Tibial nerve (tissue), 4 donors: ENCODE measurements at places on chromosomes 6 and 20. TPM values are rescaled to one million over a fixed set of nuclear protein-coding genes. Genes with fewer than 3 reads are reported as not detected.

DNA sequence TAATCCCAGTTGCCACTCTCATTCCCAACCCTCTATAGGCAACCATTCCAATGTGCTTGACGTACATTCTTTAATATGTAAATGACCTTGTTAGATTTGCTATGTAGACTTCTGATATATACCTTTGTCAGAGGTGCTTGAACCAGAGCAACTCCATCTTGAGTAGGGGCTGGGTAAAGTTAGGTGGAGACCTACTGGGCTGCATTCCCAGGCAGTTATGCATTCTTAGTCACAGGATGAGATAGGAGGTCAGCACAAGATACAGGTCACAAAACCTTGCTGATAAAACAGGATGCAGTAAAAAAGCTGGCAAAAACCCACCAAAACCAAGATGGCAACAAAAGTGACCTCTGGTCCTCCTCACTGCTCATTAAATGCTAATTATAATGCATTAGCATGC, 8.3 kb upstream of the HM13 start:
- no peak for DNase-seq

DEF6 gene
- 7.6 TPM for total RNA-seq

- DNase-seq, result no peak
These were observed 45.1 kb downstream of the KHDC1L start for GRCh38 chr6:73180076-73180738.

DNA sequence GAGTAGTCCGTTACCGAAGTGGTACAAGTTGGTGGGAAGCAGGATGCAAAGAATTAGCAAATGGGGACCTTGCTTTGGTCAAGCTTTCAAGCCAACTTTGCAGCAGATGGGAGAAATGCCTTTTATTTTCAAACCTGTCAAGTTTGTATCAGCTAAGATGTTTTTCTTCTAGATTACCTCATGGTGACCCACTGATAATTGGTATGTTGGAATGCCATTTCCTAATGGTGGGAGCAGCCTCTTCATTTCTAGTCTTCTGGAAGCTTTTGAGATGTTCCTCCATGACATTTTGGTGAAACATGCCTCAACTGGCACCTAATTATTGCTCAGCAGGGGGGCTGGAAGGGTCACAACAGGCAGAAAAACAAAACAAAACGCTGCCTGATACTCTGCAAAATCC, 43.7 kb downstream of the ADNP start:
- no peak for DNase-seq

OXT gene
- total RNA-seq, result not detected

SH3BGRL2 gene
- 25.5 TPM for total RNA-seq

- no peak for DNase-seq
These were observed 178.1 kb upstream of the MARCKS start for GRCh38 chr6:113679051-113679450.

GRCh38 chr6:116568821-116569755, 2.2 kb upstream of the RWDD1 start:
- no peak for DNase-seq

MRPS26 gene
- total RNA-seq, result 59.9 TPM

GRCh38 chr6:12534069-12534853, 182.3 kb upstream of the PHACTR1 start:
- DNase-seq, result no peak

GRCh38 chr6:27765028-27765590, 147.1 kb downstream of the OR2B2 start:
- DNase-seq, result no peak

MRPS18B gene
- total RNA-seq, result 36.9 TPM

- no peak for DNase-seq
These were observed 75.8 kb downstream of the EFHC1 start for GRCh38 chr6:52495922-52496321.

- no peak for DNase-seq
These were observed 44.2 kb upstream of the ZBP1 start for GRCh38 chr20:57664476-57664875.

SLC17A1 gene
- total RNA-seq, result not detected

DNA sequence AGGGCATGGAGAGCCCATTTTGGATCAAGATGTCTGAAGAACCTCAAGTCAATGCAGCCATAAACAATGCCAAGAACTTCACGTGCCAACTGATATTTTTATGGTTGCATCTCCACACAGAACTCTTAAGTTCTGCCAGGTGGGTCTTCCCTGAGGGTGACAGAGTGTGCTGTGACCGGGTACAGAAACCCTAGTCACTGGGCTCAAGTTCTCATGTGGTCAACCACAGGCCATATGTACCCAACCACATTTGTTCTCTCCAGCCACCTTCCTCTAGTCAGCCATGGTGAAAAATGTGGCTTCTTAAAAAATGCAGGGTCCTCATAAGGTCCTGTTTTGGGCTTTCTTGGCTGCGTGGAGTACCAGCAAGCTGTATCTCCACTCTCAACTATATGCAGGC, 48.9 kb downstream of the CLIC5 start:
- no peak for DNase-seq

- DNase-seq, result no peak
These were observed 2.0 kb downstream of the ARMH2 start for GRCh38 chr6:24796616-24797290.

DNA sequence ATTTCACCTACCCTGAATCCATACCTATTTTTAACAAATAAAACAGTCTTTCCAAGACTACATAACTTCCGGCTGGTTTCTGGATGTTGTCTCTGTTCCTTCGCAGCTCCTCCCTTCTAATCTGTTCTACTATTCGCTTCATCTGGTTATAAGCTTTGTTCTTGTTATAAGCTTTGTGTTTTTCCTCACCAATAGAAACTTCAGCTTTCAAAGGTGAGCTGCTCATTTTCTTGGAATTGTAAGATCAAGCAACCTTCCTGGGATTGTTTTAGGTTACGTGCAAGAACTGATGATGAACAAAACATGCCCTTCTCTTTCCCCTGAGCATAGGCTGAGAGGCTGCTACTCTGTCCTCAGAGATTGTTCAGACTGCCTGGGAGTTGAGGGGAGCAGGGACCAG, 2.1 kb downstream of the GFOD1 start:
- DNase-seq, result no peak

- DNase-seq, result no peak
These were observed 27.0 kb upstream of the ADGRF5 start for GRCh38 chr6:46948699-46949098.
